ENCODE measurements at places on chromosomes 16 and 17.

DNA sequence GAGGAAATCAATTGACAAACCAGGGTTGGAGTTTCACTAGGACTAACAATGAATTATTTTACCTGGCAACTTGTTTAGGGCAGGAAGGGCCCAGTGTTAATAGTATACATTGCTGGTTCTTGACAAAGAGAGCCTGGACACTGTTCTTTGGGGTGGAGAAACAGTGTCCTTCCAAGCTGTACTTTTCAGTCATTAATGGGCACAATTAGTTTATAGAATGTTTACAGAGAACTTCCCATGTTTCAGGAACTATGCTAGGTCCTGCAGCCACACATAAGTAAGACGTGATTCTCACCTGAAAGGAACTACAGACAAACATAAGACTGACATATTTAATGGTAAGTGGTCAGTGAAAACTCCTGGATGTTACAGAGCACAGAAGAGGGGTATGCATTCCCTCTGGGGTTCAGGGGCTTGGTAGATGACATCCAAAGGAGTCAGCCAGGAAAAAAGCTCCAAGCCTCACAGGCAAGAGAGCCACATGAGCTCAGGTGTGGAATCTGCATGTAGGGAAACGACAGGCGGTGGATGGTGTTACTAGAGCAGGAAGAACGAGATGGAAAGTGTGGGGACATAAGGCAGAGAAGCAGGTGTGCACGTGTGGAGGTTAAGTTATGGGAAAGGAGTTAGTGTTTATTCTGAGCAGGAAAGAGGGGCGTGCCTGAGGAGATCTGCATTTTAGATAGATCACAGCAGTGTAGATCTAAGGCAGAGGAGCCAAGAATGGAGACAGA, 3.8 kb upstream of the DYNLL2 start:
- DNase-seq: no peak

- no peak for DNase-seq
Observed at GRCh38 chr16:80932708-80933095, 74.0 kb downstream of the CMC2 start.

DNA sequence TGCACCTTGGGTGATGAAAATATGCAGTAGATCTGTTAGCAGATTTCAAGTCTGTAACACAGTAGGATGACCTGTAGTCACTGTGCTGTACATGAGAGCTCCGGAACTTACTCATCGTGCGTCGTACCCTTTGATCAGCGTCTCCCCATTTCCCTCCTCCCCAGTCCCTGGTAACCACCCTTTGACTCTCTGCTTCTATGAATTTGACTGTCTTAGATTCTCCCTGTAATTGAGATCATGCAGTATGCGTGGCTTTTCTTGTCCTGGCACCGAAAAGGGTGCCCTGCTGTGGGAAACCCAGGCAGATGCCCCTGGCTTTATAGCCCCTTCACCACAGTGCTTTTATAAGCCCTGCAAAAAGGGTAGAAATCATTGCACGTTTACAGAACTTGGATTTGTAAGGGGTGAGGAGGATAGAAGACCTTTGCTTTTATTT, 20.5 kb downstream of the CLEC16A start:
- peak; percentile 75 for DNase-seq

- DNase-seq: peak; percentile 51
Observed at GRCh38 chr17:19502517-19502916, 31.1 kb upstream of the SLC47A1 start.

GRCh38 chr16:16014329-16015224, 65.2 kb downstream of the ABCC1 start:
- DNase-seq: no peak

DNA sequence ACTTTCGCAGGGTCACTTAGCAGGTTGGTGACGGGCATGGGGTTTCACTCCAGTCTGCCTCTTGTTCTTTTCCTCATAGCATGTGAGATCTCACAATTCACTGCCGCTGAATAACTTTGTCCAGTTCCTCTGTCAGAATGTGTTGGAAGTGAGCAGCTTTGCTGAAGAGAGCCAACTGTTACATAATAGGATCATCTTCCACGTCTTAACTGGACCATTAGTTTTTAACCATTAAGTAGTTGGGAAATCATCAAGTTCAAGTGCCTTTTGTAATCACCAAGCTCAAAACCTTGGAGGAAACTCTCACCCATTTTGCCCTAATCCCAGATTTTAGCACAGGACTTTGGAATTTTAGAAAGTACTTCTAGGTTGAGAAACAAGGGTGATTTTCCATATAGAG, 290.6 kb downstream of the WWOX start:
- no peak for DNase-seq

Measured in CD4-positive, alpha-beta T cell treated with Interleukin-10 for 1 hour (primary cell).